ENCODE measurements at places on chromosomes 4 and X.

- no peak for DNase-seq
These were observed 51.7 kb upstream of the MCF2 start for GRCh38 chrX:139759637-139760036.

- no peak for DNase-seq
These were observed 660 bp downstream of the WWC2 start for GRCh38 chr4:183099537-183100297.

DNA sequence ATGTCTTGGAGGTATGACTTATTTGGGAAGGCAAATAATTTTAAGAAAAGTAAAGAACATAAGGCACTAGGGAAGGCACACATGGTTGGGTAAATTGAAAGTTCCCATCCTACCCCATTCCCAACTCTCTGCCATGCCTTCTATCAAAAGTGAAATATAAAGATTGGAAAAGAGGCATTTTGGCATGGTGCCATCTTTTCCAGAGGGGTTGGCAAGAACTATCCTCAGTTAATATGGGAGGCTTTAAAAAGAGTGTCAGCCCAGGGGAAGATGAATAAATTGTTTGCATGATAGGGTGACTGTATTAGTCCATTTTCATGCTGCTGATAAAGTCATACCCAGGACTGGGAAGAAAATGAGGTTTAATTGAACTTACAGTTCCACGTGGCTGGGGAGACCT, 150.8 kb upstream of the BOD1L1 start:
- DNase-seq: no peak

GRCh38 chr4:41678086-41678816, 70.3 kb downstream of the PHOX2B start:
- DNase-seq: no peak

DNA sequence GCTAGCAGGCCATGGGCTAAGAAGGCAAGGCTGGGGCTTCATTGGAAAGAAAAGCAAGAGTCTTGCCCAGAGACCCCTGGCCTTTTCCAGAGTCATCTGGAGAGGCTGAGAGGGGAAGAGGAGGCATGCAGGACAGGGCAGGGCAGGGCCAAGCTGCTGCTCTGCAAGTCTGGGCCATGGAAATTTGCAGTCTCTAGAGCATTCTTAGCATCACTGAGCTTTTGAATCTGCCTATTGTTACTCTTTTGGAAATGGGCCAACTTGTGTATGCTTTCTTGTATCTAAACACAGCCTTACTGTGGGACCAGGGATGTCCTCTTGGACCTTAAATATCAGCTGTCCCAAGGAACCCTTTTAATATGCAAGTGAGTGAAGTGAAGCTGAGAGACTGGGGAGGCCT, 560.5 kb downstream of the MID1IP1 start:
- DNase-seq: no peak

DNA sequence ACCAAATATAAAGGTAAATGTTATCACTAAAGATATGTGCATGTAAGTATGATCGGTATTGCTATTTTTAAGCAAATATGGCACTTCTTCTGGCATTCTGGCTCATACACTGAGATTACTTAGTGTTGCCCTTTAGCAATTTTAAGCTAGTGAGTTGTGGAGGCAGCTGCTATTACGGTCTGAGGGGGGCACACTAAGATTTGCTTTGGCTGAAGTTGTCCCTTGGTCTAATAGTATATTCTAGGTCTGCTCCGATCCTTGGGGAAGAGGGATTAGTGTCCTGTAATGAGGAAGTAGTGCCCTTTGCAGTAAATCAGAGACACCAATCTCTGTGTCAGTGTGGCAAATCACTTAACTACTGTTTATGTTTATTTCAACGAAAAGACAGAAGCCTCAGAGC, 196.5 kb upstream of the FTHL17 start:
- no peak for DNase-seq
